Lower leg skin (tissue), 4 donors: ENCODE measurements at places on chromosomes 7 and 10. TPM values are rescaled to one million over a fixed set of nuclear protein-coding genes. Genes with fewer than 3 reads are reported as not detected.

DNA sequence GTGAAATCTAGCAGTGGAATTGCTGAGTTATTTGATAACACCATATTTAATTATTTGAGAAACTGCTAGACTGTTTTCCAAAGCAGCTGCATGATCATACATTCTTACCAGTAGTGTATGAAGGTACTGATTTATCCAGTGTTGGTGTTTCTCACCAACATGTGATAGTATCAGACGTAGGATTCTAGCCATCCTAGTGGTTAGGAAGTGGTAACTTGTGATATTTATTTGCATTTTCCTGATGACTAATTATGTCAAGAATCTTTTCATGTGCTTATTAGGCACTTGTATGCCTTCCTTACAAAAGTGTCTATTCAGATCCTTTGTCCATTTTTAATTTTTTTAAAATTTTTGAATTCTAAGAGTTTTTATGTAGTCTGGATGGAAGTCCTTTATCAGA, 54.2 kb upstream of the PLXDC2 start:
- no peak for DNase-seq

The CALY gene
- not detected for total RNA-seq

DNA sequence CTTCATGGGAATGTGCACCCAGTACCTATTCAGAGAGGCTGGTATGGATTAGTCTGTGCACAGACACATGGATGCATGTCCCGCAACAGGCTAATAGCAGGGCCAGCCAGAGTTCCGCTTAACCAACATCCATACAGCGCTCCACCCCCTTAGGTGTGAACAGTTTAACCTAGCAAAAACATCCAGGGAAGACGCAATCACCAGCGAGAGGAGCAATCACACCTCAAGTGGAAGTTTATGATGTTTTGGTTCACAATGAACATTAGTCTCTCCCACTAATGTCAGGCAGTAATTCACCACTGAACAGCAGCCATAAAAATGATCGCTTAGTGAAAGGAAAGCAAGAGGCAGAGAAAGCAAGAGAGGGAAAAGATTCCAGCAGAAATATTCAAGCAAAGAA, 91.1 kb downstream of the PLXNA4 start:
- no peak for DNase-seq

DNA sequence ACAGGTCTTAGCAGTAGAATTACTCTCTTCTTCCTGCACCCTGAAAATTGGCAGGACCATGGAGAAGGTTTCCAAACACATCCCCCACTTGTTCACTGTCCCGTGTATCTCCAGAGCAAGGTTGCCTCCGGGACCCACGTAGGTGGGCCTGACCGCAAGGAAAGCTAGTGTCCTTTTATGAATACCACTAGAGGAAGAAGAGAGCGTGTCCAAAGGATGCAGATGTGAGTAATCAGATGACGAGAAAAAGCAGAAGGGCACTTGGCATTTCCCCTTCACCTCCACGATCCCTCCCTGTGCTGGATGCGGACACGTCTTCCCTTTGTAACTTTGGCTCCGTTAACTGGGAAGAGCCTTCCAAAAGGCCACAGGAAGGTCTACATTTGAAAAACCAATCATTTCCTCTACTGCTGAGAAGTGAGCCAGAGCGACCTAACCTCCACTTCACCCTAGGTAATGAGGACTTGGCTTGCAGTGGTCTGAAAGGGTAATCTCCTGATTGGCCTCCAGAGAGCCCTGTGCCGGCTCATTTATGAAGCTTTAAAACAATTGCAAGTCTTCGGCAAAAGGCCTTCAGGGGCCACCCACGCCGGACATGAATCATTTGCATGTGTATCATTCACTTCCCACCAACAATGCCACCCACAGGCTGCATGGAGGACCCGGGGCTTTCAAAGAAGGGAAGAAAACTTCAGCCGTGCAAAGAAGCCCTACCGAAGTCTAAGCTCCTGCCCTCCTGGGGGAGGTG, 55.4 kb downstream of the LYZL1 start:
- no peak for DNase-seq

The CPA2 gene
- not detected for total RNA-seq

GRCh38 chr7:77327932-77328628, 88.1 kb downstream of the GSAP start:
- DNase-seq = no peak

GRCh38 chr7:75732016-75732521, 6.7 kb downstream of the HIP1 start:
- no peak for DNase-seq

The MYOZ1 gene
- 1.4 TPM for total RNA-seq

DNA sequence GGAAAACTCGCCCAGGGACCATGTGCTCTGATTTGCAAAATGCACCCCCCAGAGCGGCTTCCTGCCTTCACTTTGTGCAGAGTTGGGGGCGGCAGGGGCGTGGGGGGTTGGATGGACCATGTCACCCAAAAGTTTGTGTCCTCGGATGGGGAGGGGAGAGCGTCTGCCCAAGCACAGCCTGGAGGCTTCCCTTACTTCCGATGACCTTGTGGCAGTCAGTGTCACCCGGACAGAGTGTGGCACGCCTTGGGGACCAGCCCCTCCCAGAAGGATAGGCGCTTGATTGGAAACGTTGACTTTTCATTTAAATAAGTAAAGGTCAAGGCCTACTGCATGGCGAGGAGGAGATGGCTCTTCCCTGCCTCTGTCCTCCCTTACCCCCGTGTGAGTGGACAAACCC, 71.6 kb downstream of the LHPP start:
- no peak for DNase-seq

The CYP26C1 gene
- total RNA-seq = not detected

GRCh38 chr7:133059263-133059662, 22.6 kb downstream of the CHCHD3 start:
- no peak for DNase-seq

DNA sequence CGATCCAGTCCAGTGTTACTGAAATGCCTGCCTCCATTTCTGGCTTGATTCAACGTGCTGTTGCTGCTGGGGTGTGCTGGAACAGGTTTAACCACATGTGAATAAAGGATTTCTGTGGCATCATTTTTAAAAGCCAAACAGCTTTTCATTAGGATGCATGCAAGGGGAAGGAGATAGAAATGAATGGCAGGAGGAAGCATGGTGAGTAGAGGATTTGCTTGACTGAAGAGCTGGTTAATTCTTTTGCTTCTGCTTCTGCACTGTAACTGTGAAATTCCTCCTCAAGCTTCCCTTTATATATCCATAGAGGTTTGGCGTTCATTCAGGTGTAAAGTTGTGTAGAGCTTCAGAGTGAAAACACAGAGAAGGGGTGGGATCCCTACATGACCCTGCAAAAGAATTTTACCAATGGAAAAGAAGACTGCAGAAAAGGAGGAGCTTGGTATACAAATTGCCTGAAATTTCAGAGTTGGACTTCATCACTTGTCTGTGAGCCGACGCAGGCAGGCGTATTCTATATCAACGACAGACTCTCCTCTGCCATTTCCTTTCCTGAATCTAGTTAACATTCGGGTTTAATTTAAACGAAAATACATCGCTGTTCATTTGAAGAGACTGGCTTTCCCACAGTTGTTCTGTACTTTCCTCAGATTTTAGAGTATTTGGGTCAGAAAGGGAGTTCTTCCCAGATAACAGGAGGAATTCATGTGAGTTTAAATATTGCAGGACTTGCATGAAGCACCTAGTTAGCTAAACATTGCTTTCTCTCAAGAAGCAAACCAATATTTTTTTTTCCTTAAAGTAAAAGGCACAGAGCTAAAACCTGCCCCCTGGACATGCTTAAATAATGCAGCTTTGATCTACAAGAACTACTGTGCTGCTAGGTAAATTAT, at the start of gene SOSTDC1:
Gene SOSTDC1 (minus strand): TSS at position 270 of the 893 bp plus-strand sequence. CDS start 70 bp downstream, at position 200.
- no peak for DNase-seq

DNA sequence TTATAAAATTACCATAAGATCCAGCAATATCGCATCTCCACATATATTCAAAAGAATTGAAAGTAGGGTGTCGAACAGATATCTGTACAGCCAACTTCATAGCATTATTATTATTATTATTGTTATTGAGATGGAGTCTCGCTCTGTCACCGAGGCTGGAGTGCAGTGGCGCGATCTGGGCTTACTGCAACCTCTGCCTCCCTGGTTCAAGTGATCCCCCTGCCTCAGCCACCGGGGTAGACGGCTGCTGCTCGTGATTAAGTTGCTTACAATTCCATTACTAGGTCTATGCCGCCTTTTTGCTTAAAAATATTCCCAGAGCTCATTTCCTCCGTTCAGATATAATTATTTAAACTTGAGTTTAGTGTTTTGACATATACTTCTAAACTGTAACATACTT, 19.8 kb upstream of the USP6NL start:
- no peak for DNase-seq

DNA sequence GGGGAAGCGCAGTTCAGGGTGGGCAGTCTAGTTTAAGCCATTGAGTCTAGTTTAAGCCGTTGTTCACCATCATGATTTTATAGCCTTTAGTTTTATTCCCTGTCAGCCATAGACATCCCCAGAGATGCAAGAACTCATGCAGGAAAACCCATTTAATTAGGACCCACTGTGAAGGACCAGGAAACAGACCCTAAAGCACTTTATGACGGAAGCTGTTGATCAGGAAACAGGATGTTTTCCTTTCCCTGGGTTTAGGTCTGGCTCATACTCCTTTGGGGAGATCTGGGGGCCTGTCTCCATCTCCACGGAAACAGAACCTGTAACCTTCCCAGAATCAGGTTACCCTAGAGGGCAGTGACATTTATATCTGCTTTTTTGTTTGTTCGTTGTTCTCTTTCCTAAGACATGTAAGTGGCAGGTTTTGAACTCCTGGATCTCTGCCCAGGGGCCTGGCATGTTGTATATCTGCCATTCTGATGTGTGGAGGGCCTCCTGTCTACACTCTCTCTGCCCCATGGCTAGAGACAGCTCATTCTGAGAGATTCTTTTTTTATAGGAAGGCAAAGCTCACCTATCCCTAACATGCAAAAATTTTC, 657.2 kb upstream of the GALNT17 start:
- DNase-seq = no peak

GRCh38 chr7:43808410-43808809, 49.9 kb downstream of the BLVRA start:
- DNase-seq = no peak

DNA sequence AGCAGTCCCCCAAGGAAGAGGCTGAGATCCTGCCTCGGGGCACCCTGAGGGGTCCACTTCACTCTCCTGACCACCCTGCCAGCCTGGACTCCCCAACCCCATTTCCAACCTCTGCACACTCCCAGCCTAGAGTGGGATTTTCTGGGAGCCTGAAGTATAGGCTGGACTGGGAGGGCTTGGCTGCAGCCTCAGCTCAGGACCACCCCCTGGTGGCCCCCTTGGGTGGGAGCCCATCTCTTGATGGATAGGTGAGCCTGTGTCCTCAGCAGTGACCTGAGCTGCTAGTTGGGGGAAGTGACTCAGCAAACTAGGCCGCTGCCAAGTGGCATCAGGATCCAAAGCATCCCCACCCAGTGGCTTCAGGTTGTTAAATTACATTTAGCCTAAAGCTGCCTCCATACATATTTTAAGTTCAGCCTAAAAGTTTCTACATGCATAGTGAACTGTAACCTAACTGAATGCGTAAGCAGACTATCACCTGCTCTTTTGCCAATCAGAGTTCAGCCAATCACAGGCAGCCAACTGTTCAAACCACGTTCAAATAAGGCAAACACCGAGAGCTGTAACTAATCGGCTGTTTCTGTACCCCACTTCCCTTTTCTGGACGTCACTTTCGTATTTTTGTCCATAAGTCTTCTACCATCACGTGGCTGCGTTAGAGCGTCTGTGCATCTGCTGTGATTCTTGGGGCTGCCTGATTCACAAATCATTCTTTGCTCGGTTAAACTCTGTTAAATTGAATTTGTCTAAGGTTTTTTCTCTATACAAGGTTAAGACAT, 144.0 kb downstream of the PLPP4 start:
- peak; percentile 74 for DNase-seq

The EMX2 gene
- total RNA-seq = 6.7 TPM

The LRRC61 gene
- 16.6 TPM for total RNA-seq

The ABCC2 gene
- 0.46 TPM for total RNA-seq

- DNase-seq = no peak
These were observed 136.6 kb downstream of the PRKAG2 start for GRCh38 chr7:151740081-151740851.

- DNase-seq = no peak
These were observed 9.8 kb upstream of the GRB10 start for GRCh38 chr7:50792342-50793119.

DNA sequence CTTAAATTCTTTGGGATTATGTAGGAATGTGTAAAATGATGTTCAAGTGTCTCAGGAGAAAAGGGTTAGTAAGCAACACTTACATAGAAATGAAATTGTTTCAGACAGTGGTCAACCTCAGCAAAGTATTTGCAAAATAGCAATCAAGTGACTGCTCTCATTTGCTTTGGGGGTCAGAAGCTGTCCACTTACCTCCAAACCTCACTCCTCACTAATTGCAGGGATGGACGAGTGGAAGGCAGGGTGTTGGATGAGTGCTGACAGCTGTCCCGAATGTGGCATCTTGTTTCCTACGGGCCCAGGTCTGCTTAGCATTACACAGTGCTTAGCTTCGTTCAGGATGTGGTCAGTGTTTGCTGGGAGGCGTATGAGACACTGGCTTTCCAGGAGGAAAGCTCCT, 437.0 kb downstream of the SUGCT start:
- no peak for DNase-seq

DNA sequence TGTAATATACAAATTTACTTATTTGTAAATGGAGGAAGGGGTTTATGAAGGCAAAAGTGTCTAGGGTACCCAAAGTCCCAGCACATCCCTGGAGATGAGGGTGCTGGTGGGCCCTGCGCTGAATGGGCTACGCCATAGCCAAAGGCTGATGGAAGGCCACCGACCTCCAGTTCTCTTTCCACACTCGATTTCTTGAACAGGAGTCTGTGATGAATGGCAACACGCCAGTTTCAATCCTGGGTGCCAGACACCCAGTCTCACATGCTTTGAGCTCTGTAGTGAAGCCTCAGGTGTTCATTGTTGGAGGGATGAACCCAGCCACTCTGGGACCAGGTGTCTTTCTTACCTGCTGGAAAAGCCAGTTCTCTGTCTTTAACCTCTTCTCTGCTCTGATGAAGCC, 752 bp downstream of the LRMDA start:
- DNase-seq = peak; percentile 52

DNA sequence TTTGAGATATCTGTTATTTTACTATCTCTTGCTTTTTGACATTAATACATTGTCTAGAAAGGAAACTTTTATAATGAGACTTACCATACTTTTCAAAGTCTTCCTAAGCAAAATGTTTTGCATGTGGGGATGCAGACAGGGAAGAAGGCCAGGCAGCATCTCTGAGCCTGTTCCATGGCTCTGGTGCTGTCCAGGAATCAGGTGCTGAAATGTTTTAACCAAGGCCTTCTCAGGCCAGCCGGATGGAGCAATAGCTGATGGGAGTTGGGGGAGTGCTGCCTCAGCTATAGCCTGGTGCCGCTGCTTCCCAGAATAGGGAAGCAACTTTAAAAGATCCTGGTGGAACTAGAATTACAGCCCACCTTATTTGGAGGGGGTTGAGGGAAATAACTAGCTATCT, 38.5 kb downstream of the CRTAC1 start:
- no peak for DNase-seq

- DNase-seq = no peak
These were observed 322.4 kb downstream of the GPR158 start for GRCh38 chr10:25497246-25497645.

The SEMA4G gene
- total RNA-seq = 27.7 TPM

The UTF1 gene
- not detected for total RNA-seq
